ENCODE measurements at places on chromosomes 5 and 9.

GRCh38 chr5:109690242-109690974 is 681 bp downstream of the MAN2A1 start:
- peak; percentile 82 for DNase-seq

DNA sequence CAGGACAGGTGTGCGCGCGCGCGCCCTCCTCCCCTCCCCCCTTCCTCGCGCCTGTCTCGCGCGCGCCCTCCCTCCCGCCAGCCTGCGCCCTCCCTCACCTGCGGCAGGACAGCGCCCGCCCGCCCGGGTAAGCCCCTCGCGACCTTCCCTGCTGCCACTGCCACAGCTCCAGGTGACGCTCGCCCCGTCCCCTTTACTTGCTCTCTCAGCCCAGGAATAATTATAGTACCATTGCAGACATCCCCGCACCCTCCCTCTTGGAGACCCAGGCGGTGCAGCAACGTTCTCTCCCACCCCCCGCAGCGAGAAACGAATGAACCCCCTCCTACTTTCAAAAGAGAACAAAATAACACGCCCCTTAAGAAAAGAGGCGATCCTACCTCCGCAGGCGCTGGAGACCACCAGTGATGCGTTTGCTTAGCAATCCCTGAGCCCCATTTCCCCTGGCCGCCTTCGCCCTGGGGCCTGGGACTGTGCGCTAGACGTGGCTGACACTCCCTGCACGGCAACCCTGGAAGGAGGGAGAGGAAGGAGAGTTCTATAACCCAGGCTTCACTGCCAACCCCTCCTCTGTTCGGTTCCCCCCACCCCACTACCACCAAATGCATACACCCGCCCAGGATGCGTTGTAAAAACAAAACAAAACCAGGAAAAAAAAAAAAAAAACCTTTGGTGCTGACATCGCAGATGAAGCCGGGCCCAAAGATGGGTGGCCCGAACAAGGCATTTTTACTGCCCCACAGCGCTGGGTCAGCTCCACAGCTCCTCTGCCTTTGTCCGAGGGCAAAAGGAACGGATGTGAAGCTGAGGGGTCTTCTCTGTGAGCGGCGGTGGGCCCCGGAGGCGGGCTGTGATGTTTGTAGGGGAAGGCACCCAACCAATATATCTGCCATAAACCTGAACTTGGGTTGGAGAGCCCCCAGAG is 5.6 kb upstream of the PURA start:
- DNase-seq = peak; percentile 75

DNA sequence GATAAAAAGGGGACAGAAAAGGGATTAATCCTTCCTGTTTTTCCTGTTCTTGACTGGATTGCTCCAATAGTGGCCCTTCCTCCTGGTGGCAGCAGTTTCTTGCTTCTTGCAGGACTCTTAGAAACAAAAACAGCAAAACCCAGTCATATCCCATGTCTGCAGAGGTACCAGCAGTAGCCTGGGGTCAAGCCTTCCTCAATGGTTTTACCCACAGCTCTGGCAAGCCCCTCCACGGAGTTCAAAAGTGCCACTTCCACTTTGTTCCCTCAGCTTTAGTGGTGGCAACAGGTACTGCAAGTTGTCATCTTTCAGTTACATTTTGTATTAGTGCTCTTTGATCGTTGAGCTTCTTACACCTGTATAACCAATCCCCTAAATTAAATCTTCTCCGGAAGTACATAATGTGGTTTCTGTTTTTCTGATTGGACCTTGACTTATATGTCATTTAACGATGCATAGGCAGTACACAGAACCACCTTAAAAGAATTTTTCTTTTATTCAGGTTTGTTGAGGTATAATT is 8.7 kb upstream of the RANBP6 start:
- no peak for DNase-seq

DNA sequence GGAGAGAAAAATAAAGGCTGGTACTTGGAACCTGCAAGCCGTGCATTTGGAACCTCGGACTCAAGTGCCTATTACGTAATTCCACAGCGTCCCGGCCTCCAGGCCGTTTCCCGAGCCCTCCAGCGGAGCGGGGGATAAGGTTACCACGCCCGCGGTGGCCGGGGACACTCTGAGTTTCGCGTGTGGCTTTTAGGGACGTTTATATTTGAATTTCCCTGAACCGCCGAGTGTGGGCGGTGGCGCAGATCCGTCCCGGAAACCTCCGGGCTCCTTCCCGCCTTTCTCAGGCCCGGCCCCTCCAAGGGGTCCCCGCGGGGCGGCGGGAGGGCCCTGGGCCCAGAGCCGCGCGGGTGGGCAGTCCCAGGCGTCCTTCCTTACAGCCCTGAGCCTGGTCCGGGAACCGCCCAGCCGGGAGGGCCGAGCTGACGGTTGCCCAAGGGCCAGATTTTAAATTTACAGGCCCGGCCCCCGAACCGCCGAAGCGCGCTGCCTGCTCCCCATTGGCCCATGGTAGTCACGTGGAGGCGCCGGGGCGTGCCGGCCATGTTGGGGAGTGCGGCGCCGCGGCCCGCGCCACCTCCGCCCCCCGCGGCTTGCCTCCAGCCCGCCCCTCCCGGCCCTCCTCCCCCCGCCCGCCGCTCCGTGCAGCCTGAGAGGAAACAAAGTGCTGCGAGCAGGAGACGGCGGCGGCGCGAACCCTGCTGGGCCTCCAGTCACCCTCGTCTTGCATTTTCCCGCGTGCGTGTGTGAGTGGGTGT is at the start of gene LMNB1:
TSS of gene LMNB1 (plus strand) at position 638 of the 758 bp plus-strand sequence. CDS start 373 bp downstream, outside the sequence.
- peak; percentile 98 for DNase-seq

- no peak for DNase-seq
Observed at GRCh38 chr5:115963566-115963965, 1.3 kb downstream of the LVRN start.

DNA sequence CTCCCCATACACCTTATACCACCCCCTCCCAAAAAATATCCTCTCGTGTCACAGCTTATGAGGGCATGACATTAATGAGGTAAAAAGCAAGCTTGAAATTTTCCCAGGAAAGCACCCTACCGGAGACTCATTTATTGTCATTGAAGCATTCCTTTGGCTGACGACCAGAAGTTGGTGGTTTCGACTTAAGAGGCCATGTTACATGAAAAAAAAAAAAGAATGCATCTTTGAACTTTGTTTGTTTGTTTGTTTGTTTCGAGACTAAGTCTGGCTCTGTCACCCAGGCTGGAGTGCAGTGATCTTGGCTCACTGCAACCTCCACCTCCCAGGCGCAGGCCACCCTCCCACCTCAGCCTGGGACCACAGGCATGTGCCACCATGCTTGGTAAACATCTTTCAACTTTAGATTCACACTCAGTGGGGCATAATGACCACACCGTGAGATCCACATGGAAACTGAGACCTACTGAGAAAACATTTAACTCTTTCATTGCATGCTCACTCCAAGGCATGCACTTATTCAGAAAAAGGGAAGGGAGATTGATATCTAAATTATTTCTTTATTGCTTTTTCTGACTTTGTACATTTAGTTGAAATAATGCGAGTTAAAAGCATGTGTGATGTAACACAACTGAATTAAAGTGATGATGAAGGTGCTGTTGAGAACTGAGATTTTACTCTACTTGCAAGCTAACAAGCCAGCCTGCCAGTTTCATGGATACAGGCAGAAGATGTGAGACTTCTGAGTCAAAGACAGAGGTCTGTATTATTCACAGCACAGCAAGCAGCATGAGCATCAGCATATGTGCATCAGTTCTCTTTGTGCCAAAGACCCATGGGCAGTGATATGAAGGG is 5.1 kb upstream of the RAB14 start:
- no peak for DNase-seq

DNA sequence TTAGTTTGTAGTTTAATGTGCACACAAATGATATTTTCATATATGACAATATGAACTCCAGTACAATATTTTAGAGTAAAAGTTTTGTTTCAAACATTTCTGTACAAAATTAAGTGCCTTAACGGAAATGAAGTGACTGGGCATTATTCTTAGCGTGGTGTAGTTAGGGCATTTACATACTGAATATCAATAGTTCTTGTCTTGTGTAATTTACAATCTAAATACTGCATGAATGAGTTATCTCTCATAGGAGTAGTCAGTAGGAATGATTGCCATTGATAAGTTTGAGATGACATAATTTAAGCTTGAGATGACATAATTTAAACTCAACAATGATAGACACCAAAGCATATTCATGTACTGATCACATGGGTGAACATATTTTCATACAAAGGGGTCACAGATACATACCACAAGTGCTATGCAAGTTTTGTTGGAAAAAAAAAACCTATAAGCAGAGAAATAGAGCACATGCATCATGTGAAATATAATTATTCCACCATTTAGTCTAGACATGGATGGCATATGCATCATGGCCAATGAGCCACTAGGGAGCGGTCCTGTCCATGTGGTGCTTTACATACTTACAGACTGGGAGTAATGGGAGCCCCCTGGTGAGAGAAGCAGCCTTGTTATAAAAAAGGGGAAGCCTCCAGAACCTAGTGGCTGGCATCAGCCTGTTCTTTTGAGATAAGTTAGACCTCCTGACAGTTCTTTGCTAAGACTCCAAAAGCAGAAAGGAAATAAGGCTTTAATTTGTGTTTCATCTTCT is 1523.9 kb downstream of the MAT2B start:
- DNase-seq = no peak

DNA sequence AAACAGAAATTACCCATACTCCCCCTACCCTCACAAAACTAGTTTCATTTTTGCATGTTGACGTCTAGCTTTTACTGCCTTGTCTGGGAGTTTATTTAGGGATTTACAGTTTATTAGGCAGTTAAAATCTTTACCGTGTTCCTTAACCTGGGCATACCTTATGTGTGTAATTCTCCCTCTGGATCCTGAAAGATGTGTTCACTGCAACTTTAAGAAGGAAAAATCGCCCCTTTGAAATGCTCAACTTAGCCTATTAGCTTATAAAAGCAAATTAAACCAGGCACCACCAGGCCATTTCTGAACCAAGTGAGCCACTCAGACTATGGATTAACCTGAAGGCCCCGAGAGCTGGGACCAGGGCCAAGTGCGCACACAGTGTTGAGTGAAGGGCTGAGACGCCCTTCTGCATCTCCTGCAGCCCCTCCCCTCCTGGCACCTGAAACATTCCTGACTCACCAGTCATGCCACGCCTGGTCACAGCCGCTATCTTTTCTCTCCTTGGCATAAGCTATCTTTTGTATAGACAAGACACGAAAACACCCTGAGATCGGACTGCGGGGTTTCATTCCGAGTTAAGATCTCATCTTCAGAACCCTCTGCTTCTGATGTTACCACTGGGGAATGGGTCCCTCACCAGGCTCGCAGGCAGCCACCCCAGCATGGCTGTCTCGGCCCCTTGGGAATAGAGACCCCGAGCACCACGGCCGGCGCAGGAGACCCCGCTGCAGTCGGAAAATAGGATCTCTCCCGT is 111.9 kb downstream of the ROR2 start:
- no peak for DNase-seq

- DNase-seq = no peak
Observed at GRCh38 chr5:132134384-132134783, 60.8 kb downstream of the CSF2 start.

- no peak for DNase-seq
Observed at GRCh38 chr5:72107131-72107900, at the start of gene MAP1B. Gene MAP1B (plus strand): TSS chr5:72107475. CDS start chr5:72107532, 57 bp downstream.

DNA sequence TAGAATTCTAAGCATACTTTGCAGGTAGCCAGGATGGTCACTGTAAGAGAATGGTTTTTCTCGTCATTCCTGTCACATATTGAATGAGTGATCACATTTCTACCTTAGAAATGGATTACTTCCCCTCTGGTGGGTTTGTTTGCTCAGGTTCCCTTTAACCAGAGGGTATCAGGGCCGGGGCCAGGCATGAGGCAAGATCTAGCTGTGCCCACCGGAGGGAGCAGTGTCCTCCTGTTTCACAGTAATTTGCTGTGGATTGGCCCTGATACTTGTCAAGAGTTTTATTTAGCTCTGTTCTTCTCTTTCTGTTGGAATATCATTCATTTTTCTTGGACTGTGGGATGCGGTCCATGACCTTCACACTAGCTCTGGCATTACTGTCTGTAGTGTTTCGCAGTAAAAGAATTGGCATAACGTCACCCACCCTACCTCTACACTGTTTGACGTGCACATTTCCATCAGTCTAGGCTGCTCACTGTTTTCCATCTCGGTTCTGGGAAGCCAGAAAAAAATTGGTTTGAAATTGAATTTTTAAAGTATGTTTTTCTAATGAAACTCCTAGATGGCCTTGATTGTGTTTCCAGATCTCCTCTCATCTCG is 42.4 kb upstream of the ZBED3 start:
- no peak for DNase-seq
